ENCODE measurements at places on chromosomes 1 and 21.

- no peak for DNase-seq
- H3K27me3 ChIP-seq = no peaks in the 10 kb centered on the region
- H3K4me1 ChIP-seq = peaks cover 6% of the 10 kb centered on the region
These were observed 13.9 kb upstream of the RERE start for GRCh38 chr1:8831340-8831739.

DNA sequence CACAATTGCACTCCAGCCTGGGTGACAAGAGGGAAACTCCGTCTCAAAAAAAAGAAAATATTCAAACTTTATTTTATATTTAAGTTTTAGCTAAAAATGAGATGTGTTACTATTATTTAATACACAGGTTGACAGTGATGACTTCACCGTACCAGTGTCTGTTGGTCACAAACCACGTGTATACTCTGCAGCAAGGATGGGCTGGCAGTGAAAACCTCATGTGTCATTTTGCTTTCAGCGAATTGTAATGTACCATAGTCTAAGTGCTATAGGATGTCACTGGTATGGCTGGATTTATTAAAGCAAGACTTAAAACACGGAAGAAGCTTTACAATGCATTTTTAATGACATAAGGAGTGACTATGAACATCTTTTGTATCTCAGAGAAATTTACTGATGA is 28.1 kb upstream of the NHLH2 start:
- no peak overlapping the region for H3K4me3 ChIP-seq
- no peak for DNase-seq
- H3K27ac ChIP-seq = no peak overlapping the region
- H3K27me3 ChIP-seq = peaks cover 11% of the 10 kb centered on the region
- H3K4me1 ChIP-seq = no peaks in the 10 kb centered on the region
- no peaks in the 10 kb centered on the region for H3K36me3 ChIP-seq

- peaks cover 3% of the 10 kb centered on the region for H3K36me3 ChIP-seq
- no peaks in the 10 kb centered on the region for H3K27me3 ChIP-seq
- H3K27ac ChIP-seq = no peak overlapping the region
- H3K4me1 ChIP-seq = peaks cover 21% of the 10 kb centered on the region
- no peak for DNase-seq
These were observed 4.0 kb downstream of the LSM10 start for GRCh38 chr1:36393686-36394085.

DNA sequence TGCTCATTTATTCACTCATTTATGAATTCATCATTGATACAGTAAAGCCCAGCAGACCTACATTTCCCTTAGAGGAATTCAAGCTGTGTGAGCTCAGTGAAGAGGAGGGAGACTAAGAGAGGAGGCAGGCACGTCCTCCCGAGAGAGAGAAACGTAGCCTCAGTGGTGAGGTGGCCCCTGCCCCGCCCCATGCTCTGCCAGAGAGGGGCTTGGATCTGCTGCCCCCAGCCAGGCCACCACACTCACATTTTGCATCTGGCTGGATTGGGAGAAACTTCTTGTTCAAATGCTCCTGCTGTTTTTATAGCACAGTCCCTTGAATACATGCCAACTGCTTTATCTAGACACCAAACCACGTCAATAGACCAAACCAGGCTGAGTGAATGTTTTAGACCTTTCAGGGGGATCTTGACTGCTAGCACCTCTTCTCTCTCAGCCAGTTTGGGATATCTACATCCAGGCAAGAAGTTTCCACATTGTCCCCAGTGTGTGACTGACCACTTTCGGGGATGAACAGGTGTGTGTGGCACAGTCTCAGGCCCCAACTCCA is 67.7 kb upstream of the AJAP1 start:
- DNase-seq = no peak
- no peak overlapping the region for H3K27ac ChIP-seq
- no peaks in the 10 kb centered on the region for H3K36me3 ChIP-seq

DNA sequence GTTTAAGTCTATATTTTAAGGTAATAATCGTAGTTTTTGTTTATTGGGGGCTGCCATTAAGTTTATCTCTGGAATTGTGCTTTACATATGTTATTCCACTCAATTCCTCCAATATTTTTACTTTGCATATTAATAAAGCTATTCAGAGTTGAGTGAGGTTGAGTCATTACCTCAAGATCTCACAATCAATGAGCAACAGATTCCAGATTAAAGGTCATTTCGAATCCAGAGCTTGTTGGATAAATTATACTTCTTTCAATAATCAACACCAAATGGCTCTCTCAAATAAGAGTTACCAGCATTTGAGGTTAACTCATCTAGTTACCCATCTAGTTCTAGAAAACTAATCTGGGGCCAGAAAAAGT is 16.7 kb downstream of the RGS4 start:
- H3K4me1 ChIP-seq = no peaks in the 10 kb centered on the region
- no peak overlapping the region for H3K27ac ChIP-seq
- no peak for DNase-seq
- H3K27me3 ChIP-seq = no peaks in the 10 kb centered on the region
- H3K36me3 ChIP-seq = no peaks in the 10 kb centered on the region

DNA sequence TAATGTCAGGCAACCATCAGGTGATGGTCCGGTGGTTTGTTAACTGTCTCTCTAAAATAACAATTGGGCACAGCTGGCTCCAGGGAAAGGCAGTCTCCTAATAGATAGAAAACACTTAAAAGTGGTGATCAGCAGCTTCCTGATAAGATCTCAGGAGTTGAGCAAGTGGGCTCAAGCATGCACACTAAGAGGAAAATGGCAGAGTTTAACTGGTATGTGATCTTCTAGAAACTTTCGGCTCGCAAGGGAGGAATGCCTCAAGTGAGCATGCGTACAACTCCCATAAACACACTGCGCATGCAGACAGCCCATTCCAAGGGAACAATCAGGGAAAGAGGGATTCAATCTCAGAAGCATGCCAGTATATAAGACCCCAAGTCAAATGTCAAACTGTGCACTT is 52.2 kb upstream of the VTCN1 start:
- H3K27ac ChIP-seq = no peak overlapping the region
- H3K27me3 ChIP-seq = no peaks in the 10 kb centered on the region
- no peak overlapping the region for H3K4me3 ChIP-seq
- peaks cover 8% of the 10 kb centered on the region for H3K36me3 ChIP-seq

DNA sequence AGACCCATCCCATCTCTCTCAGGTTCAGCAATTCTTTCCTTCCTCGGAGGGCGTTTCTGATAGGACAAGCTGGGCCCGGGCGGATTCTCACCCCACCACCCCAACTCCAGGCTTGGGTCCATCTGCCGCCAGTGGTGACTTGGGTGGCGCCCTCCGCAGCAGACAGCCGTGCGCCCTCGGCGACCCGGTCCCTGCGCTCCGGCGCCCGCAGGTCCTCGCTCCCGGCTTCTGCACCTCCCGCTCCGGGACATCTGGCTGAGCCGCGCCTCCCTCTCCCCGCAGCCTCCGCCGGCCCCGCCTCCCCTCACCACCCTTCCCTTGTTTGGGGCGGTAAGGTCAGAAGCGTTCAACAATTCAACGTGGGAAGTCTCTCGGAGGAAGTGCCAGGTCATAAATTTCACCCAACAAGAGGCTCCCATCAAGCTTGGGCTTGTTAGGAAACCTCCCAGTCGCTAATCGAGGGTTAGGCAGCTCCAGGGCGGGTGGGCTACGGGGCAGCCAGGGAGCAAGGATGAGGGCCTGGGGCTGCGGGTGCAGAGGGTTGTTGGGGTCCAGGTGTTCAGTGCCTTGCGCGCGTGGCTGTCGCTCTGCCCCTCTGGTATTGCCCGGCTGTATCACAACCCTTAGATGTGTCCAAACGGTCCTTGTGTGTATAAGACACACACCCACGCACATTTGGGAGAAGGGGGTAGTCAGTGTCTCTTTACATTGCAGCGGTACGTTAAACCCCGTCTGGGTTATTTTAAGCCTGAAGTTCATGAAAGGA is 39.8 kb downstream of the OLIG1 start:
- H3K4me1 ChIP-seq = peaks cover 55% of the 10 kb centered on the region
- no peak overlapping the region for H3K27ac ChIP-seq
- H3K4me3 ChIP-seq = peak overlapping the region; percentile 45
- no peaks in the 10 kb centered on the region for H3K36me3 ChIP-seq
- H3K27me3 ChIP-seq = peaks cover 98% of the 10 kb centered on the region

- H3K27ac ChIP-seq = no peak overlapping the region
- H3K27me3 ChIP-seq = no peaks in the 10 kb centered on the region
- peaks cover 2% of the 10 kb centered on the region for H3K36me3 ChIP-seq
- H3K4me3 ChIP-seq = no peak overlapping the region
These were observed 131.6 kb downstream of the TGFBR3 start for GRCh38 chr1:91754348-91754747.

GRCh38 chr1:93029317-93029716 is 49.8 kb upstream of the MTF2 start:
- H3K27ac ChIP-seq = no peak overlapping the region
- no peak for DNase-seq
- peaks cover 3% of the 10 kb centered on the region for H3K4me1 ChIP-seq
- no peaks in the 10 kb centered on the region for H3K36me3 ChIP-seq

DNA sequence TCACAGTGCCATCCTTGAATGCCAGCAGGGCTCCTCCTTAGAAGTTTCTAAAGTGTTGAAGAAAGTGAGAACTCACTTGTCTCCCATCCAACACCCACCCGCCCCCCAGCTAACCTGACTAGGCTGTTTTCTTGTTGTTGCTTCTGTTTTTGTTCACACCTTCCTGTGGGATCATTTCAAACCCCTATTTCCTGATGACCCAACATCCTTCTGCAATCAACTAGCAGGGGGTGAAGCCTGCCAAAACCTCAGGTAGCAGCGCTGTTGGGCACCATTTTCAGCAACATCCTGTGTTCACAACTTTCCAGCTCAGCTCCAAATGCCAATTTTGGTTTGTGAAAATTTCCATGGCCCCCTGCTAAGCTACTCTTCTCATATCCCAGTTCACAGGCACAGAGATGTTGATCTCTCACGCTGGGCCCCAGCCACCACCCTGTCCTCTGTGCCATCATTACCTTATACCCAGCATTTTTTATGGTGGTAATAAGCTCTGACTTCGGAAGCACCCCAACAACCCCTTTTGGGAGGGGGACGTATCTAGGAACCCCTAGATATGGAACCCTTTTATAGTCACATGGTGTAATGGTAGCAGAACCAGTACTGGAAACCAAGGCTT is 41.4 kb downstream of the CDC7 start:
- H3K4me3 ChIP-seq = no peak overlapping the region
- no peak overlapping the region for H3K27ac ChIP-seq
- no peaks in the 10 kb centered on the region for H3K27me3 ChIP-seq
- peaks cover 10% of the 10 kb centered on the region for H3K4me1 ChIP-seq
- H3K36me3 ChIP-seq = no peaks in the 10 kb centered on the region

- H3K36me3 ChIP-seq = no peaks in the 10 kb centered on the region
- no peak overlapping the region for H3K4me3 ChIP-seq
- no peak overlapping the region for H3K27ac ChIP-seq
- no peaks in the 10 kb centered on the region for H3K27me3 ChIP-seq
- no peak for DNase-seq
These were observed 17.6 kb downstream of the ATP2B4 start for GRCh38 chr1:203644191-203644590.

DNA sequence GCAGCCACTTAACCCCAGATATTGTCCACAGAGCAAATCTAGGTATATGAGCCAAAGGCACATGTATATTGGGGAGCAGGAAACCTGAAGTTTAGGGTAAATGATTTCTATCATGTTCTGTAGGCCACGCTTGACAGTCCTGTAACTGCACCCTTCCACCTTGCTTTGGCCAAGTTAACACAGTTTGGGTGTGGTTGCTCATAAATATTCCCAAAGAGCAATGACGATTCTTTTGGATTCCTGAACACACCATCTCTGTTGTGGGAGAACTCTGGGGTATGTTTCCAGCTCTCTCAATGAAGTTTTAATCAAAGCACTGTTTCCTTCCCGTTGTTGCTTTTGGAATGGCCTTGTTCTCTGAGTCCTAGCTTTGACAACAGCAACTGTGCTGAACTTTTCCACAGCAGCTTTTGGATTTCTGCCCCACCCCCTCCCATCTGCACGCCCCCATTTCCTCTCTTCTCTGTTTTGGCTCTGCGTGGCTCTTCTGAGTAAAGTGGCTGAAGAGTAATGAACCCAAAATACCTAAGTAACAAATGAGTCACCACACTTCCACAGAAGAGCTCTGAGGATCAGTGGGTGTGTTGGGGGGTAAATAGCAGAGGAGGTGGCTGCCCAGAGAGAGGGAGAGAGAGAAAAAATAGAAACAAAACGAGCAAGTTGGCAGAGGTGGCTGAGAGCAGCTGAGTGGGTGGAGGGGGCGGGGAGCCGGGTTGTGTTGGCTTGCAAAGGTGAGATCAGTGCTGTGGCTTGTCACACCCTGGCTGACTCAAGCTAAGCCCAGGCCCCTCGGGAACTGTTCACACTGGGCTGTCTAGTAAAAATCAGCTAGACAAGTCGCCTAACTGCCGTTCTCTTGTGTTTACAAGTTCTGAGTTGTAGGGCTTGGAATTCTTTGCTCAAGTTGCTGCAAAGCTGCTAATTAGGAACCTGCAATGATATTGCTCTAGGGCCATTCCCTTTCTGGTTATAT is 26.9 kb upstream of the RAP1A start:
- H3K27ac ChIP-seq = peak overlapping the region; percentile 95
- no peaks in the 10 kb centered on the region for H3K36me3 ChIP-seq
- DNase-seq = no peak
- peaks cover 25% of the 10 kb centered on the region for H3K4me1 ChIP-seq

GRCh38 chr1:200866116-200866515 is 6.7 kb upstream of the GPR25 start:
- H3K36me3 ChIP-seq = peaks cover 23% of the 10 kb centered on the region
- H3K27ac ChIP-seq = no peak overlapping the region
- H3K27me3 ChIP-seq = no peaks in the 10 kb centered on the region
- DNase-seq = no peak

- no peak overlapping the region for H3K27ac ChIP-seq
- no peaks in the 10 kb centered on the region for H3K4me1 ChIP-seq
- peaks cover 8% of the 10 kb centered on the region for H3K36me3 ChIP-seq
- no peak overlapping the region for H3K4me3 ChIP-seq
These were observed 46.1 kb upstream of the TRAPPC10 start for GRCh38 chr21:43965911-43966585.

GRCh38 chr1:181391301-181391900 is 91.9 kb upstream of the CACNA1E start:
- no peak overlapping the region for H3K27ac ChIP-seq
- H3K27me3 ChIP-seq = peaks cover 5% of the 10 kb centered on the region
- H3K4me1 ChIP-seq = peaks cover 5% of the 10 kb centered on the region
